ENCODE measurements at places on chromosomes 2 and 18.

DNA sequence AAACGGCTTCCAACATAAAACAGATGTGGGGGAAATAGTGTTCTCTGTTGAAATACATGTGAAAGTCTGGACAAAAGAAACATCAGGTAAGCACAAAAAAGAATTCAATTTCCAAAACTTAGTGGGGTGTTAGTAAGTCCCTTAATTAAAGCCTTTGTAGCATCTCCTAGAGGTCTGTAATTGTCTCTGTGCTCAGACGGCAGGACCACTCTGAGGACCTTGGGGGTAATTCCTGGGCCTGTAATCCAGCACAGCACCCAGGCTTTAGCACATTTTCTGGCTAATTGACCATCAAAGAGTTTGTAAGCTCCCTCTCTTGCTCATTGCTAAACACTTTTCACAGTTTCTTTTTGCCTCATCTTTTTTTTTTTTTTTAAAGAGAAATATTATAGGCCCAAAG lies 80.3 kb downstream of the FARSB start:
- no peak for DNase-seq

DNA sequence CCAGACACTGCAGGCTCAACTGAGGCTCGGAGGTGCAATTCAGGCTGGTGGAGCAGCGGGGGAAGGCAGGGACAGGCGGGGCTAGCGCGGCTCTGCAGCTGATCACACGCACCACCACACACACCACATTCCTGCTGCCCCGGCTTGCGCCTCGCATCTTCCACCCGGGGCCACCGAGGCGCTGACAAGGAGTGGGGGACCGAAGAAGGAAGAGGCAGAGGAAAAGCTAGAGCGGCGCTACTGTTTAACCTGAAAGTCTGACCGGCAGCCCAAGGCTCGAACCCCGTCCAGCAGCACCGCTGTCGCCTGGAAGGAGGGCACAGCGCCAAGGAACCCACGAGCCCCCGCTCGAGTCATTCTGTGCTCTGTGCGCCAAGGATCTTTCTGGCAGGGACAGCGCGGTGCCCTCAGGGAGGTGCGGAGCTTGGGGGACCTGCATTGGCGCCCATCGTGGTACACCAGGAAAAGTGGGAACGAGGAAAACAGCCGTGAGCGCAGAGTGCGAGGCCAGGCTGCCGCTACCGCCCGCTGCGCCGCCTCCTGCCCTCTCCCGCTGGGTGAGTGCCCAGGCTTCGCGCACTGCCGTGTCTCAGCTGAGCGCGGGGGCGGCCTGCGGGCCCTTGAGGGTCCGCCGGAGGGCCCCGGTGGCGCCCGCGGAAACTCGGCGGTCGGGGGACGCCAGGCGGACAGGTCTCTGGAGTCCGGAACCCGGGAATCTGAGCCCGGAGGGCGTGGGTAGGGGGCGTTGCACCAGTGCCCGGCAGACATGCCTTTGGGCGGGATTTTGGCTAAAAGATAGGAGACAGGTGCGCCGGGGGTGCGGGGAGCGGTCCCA lies 860 bp upstream of the KCNJ3 start:
- DNase-seq: no peak

GRCh38 chr18:56696966-56697365 lies 45.8 kb downstream of the WDR7 start:
- no peak for DNase-seq

- DNase-seq: no peak
Measured at GRCh38 chr2:85959826-85960225, 71.0 kb upstream of the ST3GAL5 start.

- no peak for DNase-seq
Measured at GRCh38 chr2:71894261-71894660, 253.4 kb downstream of the CYP26B1 start.

DNA sequence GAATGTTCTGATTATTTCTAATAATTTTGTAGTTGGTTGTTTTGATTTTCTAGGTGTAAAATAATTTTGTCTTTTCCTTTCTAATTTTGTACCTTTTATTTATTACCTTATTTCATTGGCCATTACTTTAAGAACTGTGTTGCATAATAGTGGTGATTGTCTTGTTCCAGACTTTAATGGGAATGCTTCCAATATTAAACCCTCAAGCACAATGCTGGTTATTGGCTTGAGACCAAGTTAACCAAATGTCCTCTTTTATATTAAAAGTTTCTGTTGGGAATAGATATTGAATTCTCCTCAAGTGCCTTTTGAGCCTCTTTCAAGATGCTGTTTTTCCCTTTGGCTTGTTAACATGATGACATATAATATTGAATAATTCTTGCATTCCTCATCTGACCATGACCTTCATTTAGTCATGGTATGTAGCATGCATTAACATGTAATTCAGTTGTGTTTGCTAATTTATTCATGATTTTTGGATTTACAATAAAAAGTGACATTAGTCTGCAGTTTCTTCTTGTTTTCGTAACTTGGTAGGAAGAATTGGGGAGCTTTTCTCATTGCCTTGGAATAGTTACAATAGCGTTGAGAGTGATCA lies 141.7 kb downstream of the DIS3L2 start:
- no peak for DNase-seq

GRCh38 chr2:234745347-234745746 lies 206.5 kb upstream of the SH3BP4 start:
- DNase-seq: no peak

DNA sequence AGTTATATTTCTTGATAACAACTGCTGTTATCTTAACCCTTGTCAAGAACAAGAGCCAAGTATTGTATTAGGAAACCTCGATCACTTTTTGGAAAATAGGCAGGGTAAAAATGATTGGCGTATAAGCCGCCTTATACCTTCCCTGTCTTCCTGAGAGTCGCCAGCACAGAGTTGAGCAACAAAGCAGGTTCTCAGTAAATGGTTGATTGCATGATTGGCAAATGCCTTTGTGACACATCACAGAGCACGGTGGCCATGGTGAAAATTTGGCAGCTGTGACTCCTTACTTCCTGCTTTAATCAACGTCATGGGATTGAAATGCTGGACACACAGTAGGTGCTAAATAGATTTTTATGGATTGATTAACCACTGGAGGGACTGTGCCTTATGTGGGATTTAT lies 3.9 kb upstream of the KLHL29 start:
- DNase-seq: no peak

GRCh38 chr2:208265371-208265800 lies 669 bp upstream of the PIKFYVE start:
- no peak for DNase-seq

DNA sequence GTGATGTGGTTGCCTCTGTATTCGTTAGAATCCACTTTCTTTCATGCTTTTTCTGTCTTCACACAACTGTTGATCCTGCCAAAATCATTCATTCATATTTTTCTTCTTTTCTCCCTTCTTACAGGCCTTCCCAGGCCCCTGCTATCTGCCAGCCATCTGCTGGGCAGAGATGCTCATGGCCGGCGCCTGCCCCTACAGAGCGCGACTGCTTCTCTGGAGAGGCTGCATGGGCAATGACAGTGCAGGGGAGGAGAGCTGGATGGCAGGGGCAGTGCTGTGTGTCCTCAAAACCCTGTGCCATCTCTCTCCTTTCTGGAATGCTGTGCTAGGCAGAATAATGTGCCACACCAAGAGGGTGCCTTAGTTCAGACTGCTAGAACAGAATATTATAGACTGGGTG lies 125.2 kb downstream of the INHBB start:
- DNase-seq: no peak

GRCh38 chr2:233353769-233354499 lies at the start of gene DGKD:
TSS of gene DGKD (plus strand) at chr2:233354494. CDS start at chr2:233354519, 25 bp downstream.
- peak; percentile 80 for DNase-seq

DNA sequence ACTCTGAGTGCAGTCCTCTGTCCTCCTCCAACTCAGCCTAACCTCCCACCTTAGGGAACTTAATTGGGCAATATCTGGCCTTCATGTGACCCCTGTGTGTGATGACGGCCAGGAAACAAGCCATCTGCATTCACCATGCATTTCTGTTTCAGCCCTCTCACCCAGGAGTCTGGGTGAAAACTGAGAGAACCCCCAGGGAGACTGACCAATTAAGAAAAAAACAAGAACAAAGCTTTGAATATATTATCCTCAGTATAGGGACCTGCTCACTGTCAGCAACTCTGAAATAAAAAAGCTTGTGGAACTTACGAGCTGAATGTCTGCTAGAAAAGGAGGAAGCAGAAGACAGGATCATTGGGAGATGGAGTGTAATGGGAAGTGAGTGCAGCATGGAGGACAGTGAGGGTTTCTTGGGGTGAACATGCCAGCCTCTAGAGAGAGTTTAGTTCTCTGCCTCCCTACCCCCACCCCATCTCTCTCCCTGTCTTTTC lies 9.5 kb downstream of the MAPRE2 start:
- DNase-seq: no peak

GRCh38 chr18:29172756-29173067 lies 995.8 kb upstream of the CDH2 start:
- no peak for DNase-seq

GRCh38 chr2:185174353-185174752 lies 564.3 kb upstream of the FSIP2 start:
- DNase-seq: no peak

DNA sequence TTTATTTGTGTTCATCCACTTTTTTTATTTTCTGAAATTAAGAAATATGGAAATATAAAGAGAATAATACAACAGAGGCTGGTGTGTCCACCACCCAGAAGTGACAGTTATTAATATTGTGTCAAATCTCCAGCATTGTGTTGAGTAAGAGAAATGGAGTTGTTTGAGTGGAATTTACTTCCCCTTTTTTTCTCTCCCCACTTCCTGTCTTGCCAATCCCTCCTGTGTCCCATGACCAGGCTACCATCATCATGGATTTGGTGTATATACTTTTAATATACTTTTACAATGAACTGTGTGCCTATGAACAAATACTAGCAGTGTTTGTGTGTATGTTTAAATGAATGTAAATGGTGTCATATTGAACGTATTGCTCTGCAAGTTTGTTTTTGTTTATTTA lies 276.9 kb upstream of the SKOR2 start:
- DNase-seq: no peak

DNA sequence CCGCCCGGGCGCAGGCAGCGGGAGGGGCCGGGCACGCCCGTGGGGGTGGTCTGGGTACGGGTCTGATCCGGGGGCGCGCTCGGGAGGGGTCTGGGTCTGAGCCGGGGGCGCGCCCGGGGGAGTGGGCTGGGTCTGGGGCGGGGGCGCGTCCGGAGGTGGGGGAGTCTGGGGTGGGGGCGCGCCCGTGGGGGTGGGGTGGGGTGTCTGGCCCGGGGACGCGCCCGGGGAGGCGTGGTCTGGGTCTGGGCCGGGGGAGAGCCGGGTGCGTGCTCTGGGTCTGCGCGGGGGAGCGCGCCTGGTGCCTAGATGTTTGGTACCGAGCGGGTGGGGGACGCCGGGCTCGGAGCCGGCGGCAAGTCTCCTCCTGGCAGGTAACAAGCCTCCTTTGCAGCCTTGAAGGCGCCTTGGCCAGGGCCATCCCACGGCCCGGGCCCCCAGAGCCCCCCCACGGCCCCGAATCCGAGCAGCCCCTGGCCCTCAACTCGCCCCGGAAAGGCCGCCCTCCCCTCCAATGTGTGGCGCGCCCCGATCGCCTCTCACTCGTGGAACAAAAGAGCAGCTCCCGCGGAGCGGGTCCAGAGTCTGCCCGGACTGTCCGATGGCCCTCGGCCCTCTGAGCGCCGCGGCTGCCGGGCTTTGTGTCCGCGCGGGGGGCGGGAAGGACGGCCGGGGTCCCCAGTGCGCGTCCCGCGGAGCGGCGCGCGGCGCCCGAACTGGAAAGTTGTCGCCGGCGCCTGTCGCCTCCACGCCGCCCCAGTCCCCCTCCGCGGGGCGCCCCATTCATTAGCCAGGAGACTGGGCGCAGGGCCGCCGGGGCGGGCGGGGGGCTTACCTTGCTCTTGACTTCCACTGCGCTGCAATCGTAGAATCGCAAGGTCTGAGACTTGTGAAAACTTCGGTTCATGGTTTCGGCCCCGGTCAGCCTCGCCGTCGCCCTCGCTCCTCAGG lies 595 bp downstream of the PARD6G start:
- DNase-seq: no peak

- DNase-seq: no peak
Measured at GRCh38 chr2:132463719-132464118, 47.1 kb downstream of the GPR39 start.

DNA sequence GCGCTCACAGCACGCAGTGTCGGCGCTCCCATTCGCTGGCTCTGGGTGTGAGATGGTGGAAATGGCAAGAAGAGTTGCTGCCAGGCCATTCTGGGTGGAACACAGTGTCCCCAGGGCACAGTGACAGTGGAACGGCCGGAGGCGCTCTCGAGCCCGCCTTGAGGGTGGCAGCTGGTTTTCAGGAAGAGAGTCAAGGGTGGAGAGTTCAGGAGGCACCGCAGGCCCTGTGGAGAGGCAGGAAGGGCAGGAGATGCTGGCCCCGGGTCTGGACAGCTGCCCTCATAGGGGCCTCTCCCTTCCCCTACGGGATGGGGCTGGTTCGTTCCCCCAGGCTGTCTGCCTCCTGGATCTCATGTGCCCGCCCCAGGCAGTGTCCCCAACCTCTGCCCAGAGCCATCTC lies 12.5 kb downstream of the GPC1 start:
- DNase-seq: no peak

- no peak for DNase-seq
Measured at GRCh38 chr2:30235859-30236535, 4.7 kb downstream of the LBH start.

GRCh38 chr2:25964891-25965290 lies 17.4 kb downstream of the KIF3C start:
- DNase-seq: no peak

DNA sequence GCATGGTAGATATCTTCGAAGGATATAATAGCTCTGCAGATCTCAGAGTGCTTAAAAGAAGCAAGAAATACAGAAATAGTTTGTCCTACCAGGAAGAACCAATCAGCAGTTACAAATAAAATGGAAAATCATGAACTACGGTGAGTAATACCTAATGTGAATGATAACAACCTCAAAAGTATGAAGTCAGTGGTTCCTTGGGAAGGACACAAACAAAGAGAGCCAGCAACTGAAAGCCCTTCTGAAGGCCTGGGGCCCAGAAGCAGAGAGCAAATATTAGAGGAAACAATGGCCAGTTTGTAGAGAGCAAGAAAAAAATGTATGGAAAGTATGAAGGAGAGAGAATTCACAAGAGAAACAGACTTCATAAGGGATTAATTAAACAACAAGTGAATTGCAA lies 226.8 kb upstream of the CHST9 start:
- DNase-seq: no peak

- DNase-seq: no peak
Measured at GRCh38 chr18:26293982-26294381, 67.7 kb downstream of the TAF4B start.

DNA sequence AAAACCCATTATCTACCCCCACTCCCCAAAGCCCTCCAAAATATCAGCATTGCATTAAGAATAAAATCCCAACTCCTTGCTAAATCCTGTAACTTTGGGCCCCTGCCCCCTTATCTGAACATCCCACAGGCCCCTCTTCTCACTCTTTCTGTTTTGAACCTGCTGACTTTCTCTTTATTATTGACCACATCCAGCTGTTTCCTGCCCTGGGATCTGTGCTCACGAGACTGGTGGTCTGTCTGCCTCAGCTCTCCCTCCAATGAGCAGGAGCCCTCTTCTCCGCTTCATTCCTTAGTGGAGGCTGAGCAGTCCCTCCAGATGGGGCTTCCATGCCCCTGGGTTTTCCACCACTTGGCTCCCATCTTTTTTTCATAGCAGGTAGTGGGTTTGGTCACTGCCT lies 116.9 kb downstream of the ACKR3 start:
- no peak for DNase-seq
